ENCODE measurements at places on chromosomes 7 and 10.
A peak's percentile ranks its signal among the peaks of the same experiment; 100 is the strongest.

- DNase-seq = no peak
Measured at GRCh38 chr7:51459809-51460208, 143.2 kb upstream of the COBL start.

DNA sequence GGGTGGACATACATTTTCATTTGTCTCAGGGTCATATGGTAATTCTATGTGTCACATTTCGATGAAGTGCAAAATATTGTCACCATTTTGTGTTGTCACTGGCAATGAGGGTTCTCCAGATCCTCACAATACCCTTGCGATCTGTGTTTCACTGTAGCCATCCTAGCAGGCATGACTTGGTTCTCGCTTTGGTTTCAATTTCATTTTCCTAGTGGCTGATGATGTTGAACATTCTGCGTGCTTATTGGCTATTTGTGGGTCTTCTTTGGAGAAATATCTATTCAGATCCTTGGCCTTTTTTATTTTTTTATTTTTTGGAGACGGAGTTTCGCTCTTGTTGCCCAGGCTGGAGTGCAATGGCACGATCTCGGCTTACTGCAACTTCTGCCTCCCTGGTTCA, 24.8 kb upstream of the MNX1 start:
- no peak for DNase-seq

DNA sequence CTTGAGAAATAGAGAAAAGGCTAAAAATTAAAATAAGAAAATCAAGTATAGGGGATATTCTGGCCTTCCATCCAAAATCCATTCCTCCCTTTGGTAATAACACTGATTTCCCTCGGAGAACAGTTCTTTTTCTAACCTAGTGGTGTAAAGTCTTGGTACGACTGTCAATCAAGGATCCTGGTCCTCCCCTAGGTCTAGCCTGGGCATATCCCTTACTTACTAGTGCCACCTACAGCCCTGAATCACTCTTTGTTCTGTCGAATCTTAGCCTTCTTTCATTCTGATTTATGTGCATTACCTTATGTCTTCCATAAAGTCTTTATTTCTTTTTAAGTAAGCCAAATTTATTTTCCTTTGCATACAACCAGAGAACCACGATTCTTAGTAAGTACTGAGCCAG, 298.7 kb upstream of the LRRTM3 start:
- DNase-seq = no peak

- DNase-seq = peak; percentile 35
Measured at GRCh38 chr10:31707093-31708039, 221.3 kb downstream of the ARHGAP12 start.

DNA sequence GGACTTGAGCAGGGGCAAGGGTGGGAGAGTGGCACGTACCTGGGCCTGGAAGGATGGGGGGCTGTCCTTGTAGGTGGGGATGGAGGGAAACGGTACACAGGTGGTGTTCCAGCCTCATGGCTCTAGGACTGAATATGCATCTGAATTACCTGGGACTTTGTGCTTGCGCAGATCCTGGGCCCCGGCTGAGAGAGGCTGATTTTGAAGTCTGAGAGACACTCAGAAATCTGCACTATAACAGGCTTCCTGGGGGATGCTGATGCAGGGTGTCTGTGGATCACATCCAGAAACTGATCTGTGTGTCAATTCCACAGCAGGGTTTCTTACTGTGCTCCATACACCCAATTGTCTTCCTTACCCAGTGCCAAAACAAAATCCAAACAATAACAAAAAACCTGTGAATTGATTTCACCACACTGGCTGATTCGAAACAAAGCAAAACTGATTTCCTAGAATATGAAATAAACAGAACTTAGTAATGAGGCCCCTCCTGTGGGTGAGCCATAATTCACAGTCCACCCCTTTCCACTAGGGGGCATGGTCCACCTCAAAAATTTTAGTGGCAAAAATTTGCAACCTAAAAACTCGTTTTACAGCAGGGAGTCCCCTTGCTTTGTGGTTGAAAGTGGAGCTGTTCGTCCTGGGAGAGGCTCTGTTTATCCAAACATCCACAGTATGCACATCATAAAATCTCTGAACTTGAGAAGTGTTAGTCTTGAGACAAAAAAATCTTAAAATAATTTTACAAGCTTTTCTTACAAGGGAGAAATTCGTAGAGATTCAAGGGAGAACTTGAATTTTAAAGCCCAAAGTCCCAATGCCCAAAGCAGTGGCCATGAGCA, 32.0 kb upstream of the PLEKHA1 start:
- DNase-seq = no peak

GRCh38 chr7:105388356-105389087, at the start of gene SRPK2:
TSS of gene SRPK2 (minus strand) at chr7:105388921.
- DNase-seq = no peak

DNA sequence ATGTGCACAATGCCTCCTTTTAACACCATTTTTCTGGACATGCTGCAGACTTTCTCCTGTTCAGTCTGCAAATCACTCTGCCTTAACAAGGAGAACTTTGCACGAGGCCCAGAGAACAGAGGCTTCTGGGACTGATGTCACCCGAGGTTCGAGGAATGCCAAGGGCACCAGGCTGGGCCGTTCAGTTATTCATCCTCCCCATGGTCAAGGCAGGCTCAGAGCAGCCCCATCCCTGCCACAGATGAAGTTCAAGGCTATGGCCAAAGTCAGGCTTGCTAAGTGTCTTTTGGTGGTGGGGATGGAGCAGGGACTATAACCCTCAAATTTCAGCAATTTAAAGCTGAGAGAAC, 9.4 kb upstream of the DUSP5 start:
- DNase-seq = no peak

- no peak for DNase-seq
Measured at GRCh38 chr10:59623133-59624121, 86.2 kb downstream of the SLC16A9 start.

DNA sequence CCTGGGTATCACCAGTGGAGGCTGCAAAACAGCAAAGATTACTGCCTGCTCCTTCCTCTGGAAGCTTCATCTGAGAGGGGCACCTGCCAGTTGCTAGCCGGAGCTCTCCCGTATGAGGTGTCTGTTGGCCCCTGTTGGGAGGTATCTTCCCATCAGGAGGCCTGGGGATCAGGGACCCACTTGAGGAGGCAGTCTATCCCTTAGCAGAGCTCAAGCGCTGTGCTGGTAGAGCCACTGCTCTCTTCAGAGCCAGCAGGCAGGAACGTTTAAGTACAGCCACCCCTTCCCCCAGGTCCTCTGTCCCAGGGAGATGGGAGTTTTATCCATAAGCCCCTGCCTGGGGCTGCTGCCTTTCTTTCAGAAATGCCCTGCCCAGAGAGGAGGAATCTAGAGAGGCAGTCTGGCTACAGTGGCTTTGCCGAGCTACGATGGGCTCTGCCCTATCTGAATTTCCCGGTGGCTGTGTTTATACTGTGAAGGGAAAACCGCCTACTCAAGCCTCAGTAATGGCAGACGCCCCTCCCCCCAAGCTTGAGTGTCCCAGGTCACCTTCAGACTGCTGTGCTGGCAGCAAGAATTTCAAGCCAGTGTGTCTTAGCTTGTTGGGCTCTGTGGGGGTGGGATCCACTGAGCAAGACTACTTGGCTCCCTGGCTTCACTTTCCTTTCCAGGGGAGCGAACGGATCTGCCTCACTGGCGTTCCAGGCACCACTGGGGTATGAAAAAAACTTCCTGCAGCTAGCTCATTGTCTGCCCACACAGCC, 19.6 kb downstream of the SEMA3E start:
- DNase-seq = no peak

DNA sequence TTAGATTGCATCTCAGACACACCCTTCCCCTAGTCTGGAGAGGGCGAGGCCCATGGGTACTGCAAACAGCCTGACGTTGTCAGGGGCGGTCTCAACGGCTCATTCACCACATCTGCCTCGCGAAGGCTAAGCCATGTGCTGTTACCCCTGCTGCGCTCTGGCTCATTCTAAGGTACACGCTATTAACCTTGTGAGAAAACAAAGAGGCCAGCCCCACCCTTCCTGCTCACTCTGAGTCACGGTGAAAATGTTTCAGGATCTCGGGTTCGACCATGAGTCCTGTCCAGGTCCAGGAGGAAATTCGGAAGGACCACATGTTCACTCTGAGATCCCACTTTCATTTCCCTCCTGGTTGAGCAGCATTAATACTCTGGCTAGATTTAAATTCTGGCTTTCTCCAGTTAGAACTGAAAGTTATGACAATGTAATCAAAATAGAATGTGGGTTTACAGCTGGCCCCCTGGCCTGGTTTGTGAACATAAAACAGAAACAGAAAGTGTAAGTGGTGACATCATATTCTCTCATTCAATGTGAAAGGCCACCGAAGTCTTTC, 55.2 kb downstream of the EGFR start:
- DNase-seq = no peak

GRCh38 chr10:110405380-110405779, 92.3 kb upstream of the DUSP5 start:
- DNase-seq = no peak

- DNase-seq = no peak
Measured at GRCh38 chr10:60576130-60577069, 186.7 kb upstream of the ANK3 start.

DNA sequence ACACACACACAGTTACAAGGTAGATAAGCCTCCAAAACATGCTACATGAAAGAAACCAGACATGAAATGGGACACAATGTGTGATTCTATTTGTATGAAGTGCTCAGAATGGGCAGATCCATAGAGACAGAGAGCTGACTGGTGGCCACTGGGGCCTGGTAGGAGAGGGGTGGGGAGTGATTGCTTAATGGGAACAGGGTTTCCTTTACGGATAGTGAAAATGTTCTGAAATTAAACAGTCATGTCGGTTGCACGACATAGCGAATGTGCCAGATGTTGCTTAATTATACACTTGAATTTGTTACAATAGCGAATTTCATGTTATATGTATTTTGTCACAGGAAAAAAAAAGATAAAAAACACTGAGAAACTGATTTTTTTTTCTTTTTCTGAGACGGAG, 122.3 kb downstream of the SPDYE5 start:
- no peak for DNase-seq

- no peak for DNase-seq
Measured at GRCh38 chr7:17325364-17325763, 26.9 kb downstream of the AHR start.

DNA sequence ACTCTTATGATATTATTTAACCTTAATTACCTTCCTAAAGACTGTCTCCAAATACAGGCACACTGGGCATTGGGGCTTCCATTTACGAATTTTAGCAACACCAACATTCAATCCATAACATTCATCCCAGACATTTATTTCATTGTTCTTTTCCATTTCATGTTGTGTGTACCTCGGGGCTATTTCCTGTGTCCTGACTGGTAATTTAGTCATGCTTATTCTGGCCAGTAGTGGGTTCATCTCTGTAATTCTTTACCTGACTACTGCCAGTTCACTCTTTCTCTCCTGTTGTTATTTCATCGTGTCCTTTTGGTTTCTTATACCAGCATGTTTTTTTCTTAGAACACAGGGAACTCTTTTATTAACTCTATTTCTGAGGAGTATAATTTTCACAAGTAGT, 225.7 kb downstream of the PLXDC2 start:
- no peak for DNase-seq

GRCh38 chr10:98404571-98405359, 10.2 kb downstream of the PYROXD2 start:
- no peak for DNase-seq

GRCh38 chr7:2258661-2259365, 16.8 kb downstream of the NUDT1 start:
- no peak for DNase-seq

GRCh38 chr10:23516530-23516929, 77.7 kb downstream of the OTUD1 start:
- no peak for DNase-seq

GRCh38 chr7:132782777-132783640, 206.7 kb upstream of the PLXNA4 start:
- DNase-seq = no peak

- DNase-seq = no peak
Measured at GRCh38 chr7:97772045-97772901, 40.4 kb downstream of the TAC1 start.

- DNase-seq = no peak
Measured at GRCh38 chr7:25662841-25663800, 434.8 kb upstream of the NPVF start.

DNA sequence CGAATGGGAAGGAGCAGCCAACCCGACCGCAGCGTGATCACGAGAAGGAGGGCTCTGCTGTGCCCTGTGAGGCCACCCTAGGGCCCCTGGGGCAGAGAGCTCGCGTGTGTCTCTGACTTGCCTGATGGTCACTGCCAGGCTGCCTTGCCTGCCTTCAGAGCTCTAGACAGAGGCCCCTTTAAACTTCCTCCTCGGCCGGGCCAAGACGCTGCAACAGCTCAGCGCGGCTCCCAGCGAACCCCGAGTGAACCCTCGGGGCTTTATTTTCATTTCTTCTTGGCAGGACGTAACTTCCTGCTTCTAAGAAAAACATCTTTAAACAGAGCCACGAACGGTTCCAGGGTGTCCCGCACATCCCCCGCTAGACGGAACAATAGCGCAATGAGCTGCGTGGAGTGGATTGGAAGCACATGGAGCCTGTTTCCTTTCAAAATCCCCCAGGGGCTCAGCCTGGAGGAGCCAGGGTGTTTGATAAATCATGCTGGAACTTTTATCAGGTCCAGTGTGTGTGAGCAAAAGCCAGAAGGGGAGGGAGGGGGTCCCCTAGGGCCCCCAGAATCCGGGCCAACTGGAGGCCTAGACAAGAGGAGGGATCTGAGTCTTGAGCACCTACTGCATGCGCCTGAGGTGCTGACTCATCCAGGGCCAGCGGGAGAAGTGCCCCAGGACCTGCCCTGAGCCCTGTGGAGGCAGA, 134.1 kb upstream of the GDF10 start:
- DNase-seq = peak; percentile 53

GRCh38 chr7:149456506-149457421, 4.1 kb downstream of the ZNF777 start:
- DNase-seq = no peak

GRCh38 chr10:73058057-73058591, 38.5 kb downstream of the P4HA1 start:
- no peak for DNase-seq

- no peak for DNase-seq
Measured at GRCh38 chr7:99379043-99379577, 4.6 kb downstream of the ARPC1B start.

GRCh38 chr7:20310963-20311742, 19.5 kb upstream of the ITGB8 start:
- DNase-seq = no peak

DNA sequence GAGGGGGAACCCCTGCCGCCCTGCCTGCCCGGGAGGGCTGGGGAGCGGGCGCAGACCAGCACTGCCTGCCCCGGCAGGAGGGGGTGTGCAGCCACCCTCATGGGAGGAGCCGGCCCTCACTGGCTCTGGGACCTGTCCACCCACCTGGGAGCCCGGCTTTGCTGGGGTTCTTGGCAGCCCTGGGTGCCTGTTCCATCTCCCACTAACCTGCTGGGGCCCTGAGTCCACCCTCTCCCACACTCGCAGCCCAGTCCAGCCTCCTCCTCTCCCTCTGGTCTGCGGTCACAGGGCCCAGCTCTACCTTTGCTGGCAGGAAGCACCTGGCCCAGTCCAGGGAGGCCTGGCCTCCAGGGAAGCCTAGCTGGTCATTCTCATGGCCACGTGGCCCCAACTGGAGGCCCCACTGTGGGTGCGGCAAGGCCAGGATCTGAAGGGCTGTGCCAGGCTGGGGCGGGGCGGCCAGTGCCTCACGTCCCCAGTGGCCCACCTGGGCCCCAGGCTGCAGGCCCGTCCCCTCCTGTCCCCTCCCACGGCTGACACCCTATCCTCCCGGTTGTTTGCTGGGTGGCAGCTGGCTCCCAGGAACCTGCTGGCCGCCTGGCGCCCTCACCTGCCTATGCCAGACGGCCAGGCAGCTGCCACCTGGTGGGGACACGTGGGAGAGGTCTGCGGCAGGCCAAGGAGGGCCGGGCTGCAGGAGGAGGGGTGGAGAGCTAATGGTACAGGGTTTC, at the start of gene TMEM184A:
Gene TMEM184A, minus strand, starts transcription at position 393 of the 731 bp plus-strand sequence. CDS start 721 bp downstream, outside the sequence.
- no peak for DNase-seq

- DNase-seq = no peak
Measured at GRCh38 chr10:30103595-30104320, 44.4 kb upstream of the JCAD start.
